CD14-positive monocyte (primary cell): ENCODE measurements at places on chromosomes 16 and 17. TPM values are rescaled to one million over a fixed set of nuclear protein-coding genes. Genes with fewer than 3 reads are reported as not detected.

DNA sequence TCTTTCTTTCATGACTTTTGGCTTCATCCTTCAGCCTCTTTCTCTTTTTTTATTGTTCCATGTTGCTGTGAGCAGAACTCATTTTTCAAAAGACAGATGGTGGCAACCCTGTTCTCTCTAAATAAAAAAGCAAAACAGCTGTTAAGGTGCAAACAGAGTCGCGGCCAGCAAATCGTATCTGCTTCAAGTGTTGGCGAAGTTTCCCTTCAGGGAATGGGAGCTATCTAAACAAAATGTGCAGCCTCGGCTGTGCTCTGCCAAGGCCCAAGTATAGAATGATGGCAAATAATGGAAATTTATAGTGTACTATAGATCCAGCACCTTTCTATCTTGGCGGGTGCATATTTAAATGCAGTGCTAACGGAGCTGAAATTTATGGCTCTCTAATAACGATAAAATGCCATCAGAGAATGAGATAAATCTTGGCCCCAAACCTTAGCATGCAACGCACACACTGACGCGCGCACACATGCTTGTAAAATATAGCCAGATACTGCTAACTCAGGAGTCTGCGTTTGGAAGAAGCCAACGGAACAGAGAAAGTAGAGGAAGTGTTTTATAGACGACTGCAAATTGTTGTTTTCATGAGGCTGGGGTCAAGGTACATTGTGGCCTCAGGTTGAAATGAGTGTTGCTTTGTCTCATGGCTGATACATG is 315.5 kb upstream of the RBFOX1 start:
- H3K27me3 ChIP-seq: no peaks in the 10 kb centered on the region
- no peak overlapping the region for H3K4me3 ChIP-seq
- H3K4me1 ChIP-seq: no peaks in the 10 kb centered on the region
- no peak for DNase-seq
- no peak overlapping the region for H3K27ac ChIP-seq

- H3K4me3 ChIP-seq: no peak overlapping the region
- H3K27ac ChIP-seq: peak overlapping the region; percentile 61
- H3K27me3 ChIP-seq: no peaks in the 10 kb centered on the region
- DNase-seq: no peak
These were observed 19.5 kb downstream of the ZNF652 start for GRCh38 chr17:49342575-49342936.

GRCh38 chr17:57551321-57552079 is 193.6 kb downstream of the CCDC182 start:
- peak; percentile 7 for DNase-seq
- peaks cover 3% of the 10 kb centered on the region for H3K27me3 ChIP-seq
- H3K4me1 ChIP-seq: peaks cover 19% of the 10 kb centered on the region
- H3K27ac ChIP-seq: no peak overlapping the region

The ATP2C2 gene
- not detected for polyA plus RNA-seq

The SAMD14 gene
- not detected for polyA plus RNA-seq

The HID1 gene
- not detected for polyA plus RNA-seq

The ANKRD13B gene
- polyA plus RNA-seq: not detected

The C16orf86 gene
- polyA plus RNA-seq: 4.1 TPM
